ENCODE measurements at places on chromosomes 1 and 21. TPM values are rescaled to one million over a fixed set of nuclear protein-coding genes. Genes with fewer than 3 reads are reported as not detected.

DNA sequence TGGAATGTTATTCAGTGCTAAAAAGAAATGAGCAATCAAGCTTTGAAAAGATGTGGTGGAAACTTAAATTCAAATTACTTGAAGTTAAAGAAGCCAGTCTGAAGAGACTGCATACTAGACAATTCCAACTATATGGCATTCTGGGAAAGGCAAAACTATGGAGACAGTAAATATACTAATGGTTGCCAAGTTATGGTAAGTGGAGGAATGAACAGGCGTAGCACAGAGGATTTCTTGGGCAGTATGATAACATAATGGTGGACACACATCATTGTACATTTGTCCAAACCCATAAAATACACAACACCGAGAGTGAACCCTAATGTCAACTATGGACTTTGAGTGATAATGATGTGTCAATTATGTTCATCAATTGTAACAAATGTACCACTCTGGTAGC is 21.1 kb upstream of the SELP start:
- DNase-seq, result no peak

GRCh38 chr1:173082913-173083312 is 32.2 kb upstream of the TNFSF18 start:
- DNase-seq, result no peak

GRCh38 chr1:70979881-70980280 is 67.7 kb downstream of the PTGER3 start:
- DNase-seq, result no peak

DNA sequence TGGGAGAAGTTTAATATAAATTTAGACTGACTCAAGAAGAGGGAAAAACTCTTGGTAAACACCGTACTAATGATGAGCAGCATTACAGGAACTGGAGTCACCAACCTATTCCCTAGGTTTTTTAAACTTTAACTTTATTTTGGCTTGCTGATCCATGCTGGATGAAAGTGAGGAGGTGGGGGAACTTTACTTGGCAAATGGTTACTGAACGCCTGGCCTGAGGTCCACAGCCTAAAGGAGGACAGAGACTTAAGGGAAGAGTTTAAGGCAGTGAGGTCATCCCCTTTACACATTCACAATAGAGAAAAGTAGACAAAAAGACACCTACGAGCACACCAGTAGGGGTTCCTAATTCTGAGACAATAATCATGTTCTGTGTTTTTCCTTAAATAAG is 25.6 kb upstream of the A3GALT2 start:
- no peak for DNase-seq

Gene TSPAN1
- 0.28 TPM for total RNA-seq

Gene SEC16B
- total RNA-seq, result 4.4 TPM

All from dermis blood vessel endothelial cell (primary cell).